ENCODE measurements at places on chromosomes 5 and 9.

- no peak for DNase-seq
Measured at GRCh38 chr9:137163365-137163715, 6.5 kb downstream of the LRRC26 start.

- DNase-seq = no peak
Measured at GRCh38 chr9:77511525-77511924, 136.6 kb downstream of the GNA14 start.

- no peak for DNase-seq
Measured at GRCh38 chr9:137168904-137169856, 671 bp downstream of the LRRC26 start.

DNA sequence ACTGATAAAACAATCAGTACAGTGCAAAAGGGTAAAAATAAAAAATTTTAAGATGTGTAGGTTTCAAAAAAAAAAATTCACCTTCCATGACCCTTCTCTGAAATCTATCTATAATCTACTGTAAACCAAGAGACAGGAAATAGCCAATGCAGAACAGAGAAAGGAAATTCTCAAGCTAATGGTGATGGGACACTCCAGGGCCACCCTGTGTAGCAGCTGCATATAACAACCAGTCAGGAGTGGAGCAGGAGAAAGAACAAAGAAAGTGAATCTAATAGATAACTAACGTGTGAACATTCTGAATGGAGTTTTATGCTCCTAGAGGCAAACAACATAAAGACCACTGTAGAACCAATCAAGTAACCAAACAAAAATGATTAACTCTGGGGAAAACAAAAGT lies 16.6 kb downstream of the SPTLC1 start:
- no peak for DNase-seq

- no peak for DNase-seq
Measured at GRCh38 chr5:158430166-158430797, 571.3 kb upstream of the CLINT1 start.

DNA sequence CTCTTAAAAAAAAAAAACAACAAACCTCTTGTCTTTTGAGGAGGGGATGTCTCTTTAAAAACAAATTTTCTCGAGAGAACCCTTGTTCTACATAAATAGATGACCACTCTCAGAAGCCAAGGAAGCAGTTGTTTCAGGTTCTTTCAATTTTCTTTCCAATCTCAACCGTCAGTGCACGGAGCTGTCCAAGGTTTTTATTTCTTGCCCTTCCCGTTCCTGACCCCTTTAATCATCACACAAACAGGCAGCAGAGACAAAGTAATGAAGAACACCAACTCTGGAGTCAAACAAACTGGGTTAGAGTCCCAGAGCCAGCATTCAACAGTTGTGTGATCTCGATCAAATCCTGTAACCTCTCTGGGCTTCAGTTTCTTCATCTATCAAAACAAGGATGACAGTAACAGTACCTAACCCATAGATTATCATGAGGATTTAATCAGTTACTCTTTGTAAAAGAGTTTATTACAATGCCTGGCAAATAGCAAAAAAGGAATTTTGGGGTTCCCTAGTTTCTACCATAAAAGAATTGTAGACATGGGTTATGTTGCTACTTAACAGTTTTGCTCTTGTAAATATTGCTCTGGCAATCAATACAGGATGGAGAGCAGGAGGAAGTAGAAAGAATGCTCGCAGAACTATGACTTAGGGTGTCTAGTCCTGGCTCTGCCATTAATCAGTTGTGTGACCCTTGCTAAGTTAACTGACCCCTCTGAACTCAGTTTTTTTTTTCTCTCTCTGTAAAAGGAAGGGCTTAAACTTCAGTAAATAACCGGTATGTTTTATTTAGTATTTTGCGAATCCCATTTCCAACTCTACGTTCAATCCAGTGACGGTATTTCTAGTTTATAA lies 1.0 kb upstream of the NIM1K start:
- DNase-seq = no peak

- no peak for DNase-seq
Measured at GRCh38 chr9:93280661-93281259, 96.8 kb downstream of the WNK2 start.

- DNase-seq = no peak
Measured at GRCh38 chr5:79686799-79687198, 2.8 kb upstream of the CMYA5 start.
